Memory B cell (primary cell): ENCODE measurements at places on chromosomes 4 and X.

- H3K36me3 ChIP-seq: no peaks in the 10 kb centered on the region
- H3K4me3 ChIP-seq: no peak overlapping the region
- H3K27me3 ChIP-seq: no peaks in the 10 kb centered on the region
- DNase-seq: no peak
- no peak overlapping the region for H3K27ac ChIP-seq
Measured at GRCh38 chrX:68292471-68292870, 140.8 kb downstream of the OPHN1 start.

DNA sequence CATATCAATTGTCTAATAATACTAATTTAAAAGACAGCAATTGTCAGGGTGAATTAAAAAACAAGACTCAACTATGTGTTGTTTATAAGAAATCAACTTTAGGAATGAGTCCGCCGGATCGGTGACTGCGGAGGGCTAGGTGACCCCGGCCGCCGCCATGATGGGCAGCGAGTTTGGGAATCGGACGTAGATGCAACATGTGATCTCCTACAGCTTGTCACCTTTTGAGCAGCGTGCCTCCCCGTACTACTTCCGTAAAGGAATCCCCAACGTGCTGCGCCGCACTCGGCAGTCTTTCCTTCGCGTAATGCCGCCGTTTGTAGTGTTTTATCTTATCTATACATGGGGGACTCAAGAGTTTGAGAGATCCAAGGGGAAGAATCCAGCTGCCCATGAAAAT lies 742.5 kb upstream of the PABPC4L start:
- H3K27me3 ChIP-seq: no peaks in the 10 kb centered on the region
- no peak overlapping the region for H3K27ac ChIP-seq
- no peaks in the 10 kb centered on the region for H3K4me1 ChIP-seq

- H3K27ac ChIP-seq: peak overlapping the region; percentile 31
- peaks cover 12% of the 10 kb centered on the region for H3K4me1 ChIP-seq
- no peaks in the 10 kb centered on the region for H3K27me3 ChIP-seq
- DNase-seq: no peak
- H3K4me3 ChIP-seq: peak overlapping the region; percentile 37
- H3K36me3 ChIP-seq: no peaks in the 10 kb centered on the region
Measured at GRCh38 chr4:93749292-93749761, 79.2 kb upstream of the ATOH1 start.

DNA sequence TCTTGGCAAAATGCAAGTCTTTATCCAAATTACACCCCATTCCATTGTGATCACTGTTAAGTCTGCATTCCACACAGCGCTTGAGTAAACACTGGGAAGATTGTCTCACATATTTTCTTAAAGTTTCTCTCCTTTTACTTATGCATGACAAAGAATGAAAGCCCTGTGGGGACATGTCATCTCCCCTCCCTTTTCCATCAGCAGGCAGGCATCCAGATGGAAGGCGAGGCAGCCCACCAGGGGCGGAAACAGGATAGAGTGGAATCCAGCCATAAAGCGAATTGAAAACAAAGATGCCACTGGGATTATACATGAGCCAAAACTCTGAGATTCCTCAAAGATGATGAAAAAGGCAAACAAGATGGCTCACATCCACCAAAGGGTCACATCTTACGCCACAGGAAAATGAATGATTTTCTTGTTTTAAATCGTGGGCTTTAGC lies 78.2 kb downstream of the AFAP1 start:
- no peak overlapping the region for H3K4me3 ChIP-seq
- peaks cover 5% of the 10 kb centered on the region for H3K4me1 ChIP-seq
- no peak overlapping the region for H3K27ac ChIP-seq
- H3K27me3 ChIP-seq: peaks cover 10% of the 10 kb centered on the region
- peaks cover 6% of the 10 kb centered on the region for H3K36me3 ChIP-seq

DNA sequence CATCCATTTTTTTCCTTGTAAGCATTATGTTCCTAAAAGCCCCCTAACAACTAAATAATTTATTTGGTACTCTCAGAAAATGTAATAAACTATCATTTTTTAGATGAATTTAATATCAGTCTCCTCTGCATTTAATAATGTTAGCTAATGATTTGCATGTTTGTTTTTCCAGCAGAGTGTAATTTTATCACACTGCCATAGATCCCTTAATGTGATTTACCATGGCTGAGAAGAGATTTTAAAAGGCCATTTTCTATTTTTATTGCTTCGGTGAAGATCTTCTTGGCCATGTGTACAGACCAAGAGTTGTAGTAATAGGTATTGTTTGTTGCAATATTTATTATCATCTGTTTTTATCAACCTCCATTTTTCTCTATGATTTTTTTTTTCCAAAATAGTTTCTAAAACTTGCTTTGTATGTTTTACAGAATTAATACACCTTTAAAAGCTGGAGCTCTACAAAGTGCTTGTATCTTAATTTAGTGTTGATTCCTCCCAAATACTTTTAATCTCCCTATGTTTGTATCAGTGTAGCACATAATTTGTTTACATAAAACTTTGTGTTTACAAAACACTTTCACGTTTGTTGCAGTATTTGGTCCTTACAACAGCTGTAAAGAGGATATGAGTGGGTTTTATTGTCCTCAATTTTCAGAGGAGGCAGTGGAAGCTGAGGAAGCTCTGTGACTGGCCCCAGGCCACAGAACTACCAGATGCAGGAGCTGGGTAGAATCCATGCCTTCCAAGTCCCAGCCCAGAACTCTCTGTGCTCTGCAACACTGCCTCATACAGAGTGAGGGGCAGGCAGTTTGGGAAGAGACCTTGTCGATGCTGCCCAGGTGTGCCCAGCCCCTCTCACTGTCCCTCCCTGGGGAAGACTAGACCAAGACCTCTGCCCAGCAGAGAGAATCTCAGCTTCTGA lies 58.1 kb downstream of the FAM114A1 start:
- DNase-seq: no peak
- peaks cover 2% of the 10 kb centered on the region for H3K4me1 ChIP-seq
- no peaks in the 10 kb centered on the region for H3K27me3 ChIP-seq
